ENCODE measurements at places on chromosomes 2 and 18.

DNA sequence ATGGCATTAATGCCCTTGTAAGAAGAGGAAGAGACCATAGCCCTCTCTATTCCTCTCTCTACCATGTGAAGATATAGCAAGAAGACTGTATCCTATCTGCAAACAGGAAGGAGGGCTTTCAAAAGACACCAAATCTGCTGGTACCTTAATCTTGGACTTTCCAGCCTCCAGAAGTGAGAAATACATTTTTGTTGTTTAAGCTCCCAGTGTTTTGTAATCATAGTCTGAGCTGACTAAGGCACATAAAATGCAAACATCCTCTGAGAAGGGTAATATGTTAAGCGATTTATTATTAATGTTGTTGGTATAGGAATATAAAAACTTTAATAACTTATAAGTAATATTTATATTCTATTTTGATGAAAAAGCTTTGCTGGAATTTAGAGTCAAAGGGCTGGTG is 559.8 kb downstream of the SUCLG1 start:
- no peak for DNase-seq

DNA sequence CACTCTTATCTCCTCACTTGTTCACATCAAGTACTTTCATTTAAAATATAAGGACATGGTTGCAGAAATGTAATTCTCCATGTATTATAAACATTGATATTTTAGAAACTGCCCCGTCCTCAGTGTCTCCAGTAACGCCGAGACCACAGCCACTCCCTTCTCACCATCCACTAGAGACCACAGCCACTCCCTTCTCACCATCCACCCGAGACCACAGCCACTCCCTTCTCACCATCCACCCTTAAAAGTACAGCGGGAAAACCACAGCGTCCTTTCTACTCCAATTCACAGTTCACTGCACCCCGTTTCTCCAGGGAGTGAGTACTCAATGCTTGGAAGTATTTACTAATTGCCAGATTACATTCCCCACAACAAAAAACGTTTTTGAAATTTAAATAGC is 1452.2 kb upstream of the ACVR2A start:
- DNase-seq: no peak

- DNase-seq: no peak
Observed at GRCh38 chr2:196635156-196635555, 4.4 kb upstream of the CCDC150 start.

DNA sequence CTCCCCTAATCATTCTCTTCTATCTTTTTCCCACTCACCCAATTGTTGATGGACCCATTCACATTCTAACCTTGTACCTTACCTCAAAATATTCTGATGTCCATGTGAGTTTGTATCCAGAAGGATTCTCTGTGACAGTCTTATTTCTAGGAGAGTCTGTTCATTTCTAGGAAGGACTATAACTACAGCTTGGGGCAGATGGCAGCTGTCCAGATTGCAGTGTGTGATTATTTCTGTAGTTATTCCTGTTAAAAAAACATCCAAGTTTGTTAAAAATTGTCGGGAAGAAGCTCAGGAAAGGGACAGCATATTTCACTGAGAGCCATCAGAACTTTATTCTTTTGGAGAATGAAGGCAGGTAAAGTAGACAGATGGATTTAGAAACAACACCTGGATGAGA is 142.6 kb downstream of the RAPGEF4 start:
- no peak for DNase-seq

DNA sequence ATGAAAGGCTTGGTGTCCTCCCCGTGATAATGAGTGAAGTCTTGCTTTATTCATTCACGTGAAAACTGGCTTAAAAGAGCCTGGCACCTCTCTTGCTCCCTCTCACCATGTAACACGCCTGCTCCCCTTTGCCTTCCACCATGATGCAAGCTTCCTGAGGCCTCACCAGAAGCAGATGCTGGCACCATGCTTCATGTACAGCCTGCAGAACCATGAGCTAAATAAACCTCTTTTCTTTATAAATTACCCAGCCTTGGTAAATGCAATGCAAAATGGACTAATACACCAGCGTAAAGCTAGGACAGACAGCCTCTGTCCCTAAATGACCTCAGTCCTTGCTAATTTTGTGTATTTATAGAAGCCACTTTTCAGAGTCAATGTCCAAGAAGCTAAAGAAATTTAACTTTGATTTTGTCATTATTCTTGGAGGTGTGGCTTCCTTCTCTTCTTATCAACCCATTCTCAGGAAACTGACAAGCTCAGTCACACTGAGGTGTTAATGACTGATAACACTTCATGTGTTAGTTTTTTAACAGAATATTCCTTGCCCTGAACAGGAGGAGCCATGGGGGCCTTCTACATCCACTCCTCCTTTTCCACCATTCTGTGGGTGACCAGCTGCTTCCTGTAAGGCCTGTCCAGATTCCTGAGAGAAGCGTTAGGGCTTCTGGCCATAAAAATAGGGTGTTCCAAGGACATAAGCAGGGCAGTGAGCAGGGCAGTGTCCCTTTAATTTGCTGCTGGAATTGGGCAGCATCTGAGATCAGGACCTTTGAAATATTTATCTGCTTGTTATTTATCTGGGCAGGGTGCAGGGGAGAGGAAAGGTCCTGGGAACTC is 38.0 kb upstream of the EPAS1 start:
- DNase-seq: no peak

- no peak for DNase-seq
Observed at GRCh38 chr2:41204315-41204714, 752.4 kb upstream of the SLC8A1 start.

- DNase-seq: no peak
Observed at GRCh38 chr2:43311276-43311675, 84.9 kb upstream of the ZFP36L2 start.

GRCh38 chr2:226583715-226584114 is 215.9 kb downstream of the IRS1 start:
- DNase-seq: no peak

DNA sequence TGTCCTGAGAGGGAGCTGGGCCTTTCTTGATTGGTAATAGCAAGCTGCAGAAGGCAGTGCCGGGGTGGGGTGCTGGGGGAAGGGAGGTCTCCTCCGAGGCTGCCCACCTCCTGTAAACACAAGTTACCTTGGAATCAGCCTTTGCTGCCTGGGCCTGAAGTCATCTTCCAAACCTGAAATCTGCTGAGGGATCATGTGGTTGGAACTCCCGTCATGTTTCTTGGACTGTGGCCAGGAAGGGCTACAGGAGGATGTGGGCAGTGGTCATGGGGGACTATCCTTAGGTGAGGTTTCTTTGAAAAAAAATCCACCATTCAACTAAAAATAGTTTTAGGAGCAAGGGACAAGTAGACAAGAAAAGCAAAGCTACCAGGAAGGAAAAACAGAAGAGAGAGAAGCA is 74.2 kb downstream of the CDK15 start:
- no peak for DNase-seq

DNA sequence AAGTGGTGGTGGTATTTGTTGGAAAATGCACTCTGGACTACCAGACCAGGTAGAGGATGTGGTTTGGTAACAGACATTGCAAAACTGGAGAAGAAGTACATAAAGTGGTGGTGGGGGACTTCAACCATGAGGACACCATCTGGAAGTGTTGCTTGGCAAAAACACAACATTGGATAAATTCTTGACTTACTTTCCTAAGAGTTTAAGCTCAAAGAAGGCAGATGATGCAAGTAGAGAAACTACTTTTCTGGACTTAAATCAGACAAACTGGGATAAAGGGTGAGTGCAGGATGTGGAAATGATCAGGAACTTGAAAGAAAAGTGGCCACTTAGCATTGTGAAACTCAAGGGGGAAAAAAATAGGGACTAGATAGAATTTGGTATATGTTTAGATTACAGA is 487.4 kb downstream of the ZEB2 start:
- no peak for DNase-seq

GRCh38 chr2:46047290-46047689 is 249.9 kb upstream of the EPAS1 start:
- DNase-seq: no peak

- DNase-seq: no peak
Observed at GRCh38 chr2:219173176-219173575, 3.3 kb upstream of the SLC23A3 start.

- DNase-seq: no peak
Observed at GRCh38 chr2:240140920-240141319, 462 bp upstream of the OTOS start.
